ENCODE measurements at places on chromosomes 12 and 14.

DNA sequence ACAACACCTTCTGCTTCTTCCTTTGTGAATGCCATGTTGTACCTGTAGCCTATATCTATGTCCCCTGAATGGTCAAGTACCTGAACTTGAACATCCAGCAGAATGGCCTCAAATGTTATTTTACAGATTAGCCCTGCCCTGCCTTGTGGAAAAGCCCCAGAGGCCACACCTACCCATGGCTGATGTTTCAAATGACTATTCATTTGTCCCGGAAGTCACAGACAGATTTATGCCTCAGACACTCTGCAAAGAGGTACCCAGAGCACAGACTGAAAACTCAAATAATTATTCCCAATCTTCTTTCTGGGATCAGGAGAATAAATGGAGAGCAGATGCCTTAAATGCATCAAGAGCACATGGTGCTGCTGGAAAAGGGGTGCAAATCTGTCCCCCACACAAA lies 13.0 kb upstream of the DPF3 start:
- DNase-seq = no peak

- DNase-seq = no peak
These were observed 306.6 kb upstream of the ATP2B1 start for GRCh38 chr12:90015228-90015627.

DNA sequence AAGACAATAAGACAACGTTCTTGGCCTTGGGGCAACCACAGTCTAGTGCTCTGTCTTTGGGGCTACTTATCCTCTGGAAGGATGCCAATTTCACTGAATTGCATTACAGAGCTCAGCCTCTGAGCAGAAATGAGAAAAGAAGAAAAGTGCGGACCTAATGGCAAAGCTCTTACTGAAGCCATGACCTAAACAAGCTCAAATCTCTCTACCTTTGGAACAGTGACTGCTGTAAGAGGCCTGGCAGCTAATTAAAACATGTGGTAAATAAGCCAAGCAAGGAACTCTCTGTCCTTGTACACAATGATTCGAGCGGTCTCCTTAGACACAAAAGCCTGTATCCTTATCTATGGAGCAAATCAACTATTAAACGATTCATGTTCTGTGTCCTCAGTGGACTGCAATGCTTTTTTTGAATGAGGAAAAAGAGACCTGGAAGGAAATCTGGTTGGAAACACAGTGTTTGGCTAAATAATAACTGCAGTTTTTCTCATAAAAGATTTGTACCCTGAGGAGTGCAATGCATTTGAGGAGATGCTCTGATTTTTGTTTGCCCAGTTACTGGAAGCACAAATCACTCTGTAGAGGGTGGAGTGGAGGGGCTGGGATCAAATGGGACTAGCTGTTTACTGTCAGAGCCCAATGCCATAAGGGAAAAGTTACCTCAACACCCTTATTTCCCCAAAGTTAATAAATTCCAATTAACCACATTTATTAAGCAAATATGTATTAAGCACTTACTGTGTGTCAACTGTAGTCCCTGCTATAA lies 113.9 kb downstream of the NDUFA12 start:
- no peak for DNase-seq

- no peak for DNase-seq
These were observed 217.1 kb upstream of the BTG1 start for GRCh38 chr12:92362785-92363184.

- no peak for DNase-seq
These were observed 108.6 kb upstream of the FLRT2 start for GRCh38 chr14:85421186-85421877.

- DNase-seq = no peak
These were observed 240.3 kb downstream of the EMP1 start for GRCh38 chr12:13436696-13437391.
